ENCODE measurements at places on chromosomes 12 and 14.

GRCh38 chr12:117836999-117837736, 131.6 kb downstream of the KSR2 start:
- peak; percentile 45 for DNase-seq

- DNase-seq = no peak
These were observed 82.6 kb upstream of the HMGA2 start for GRCh38 chr12:65741656-65742017.

DNA sequence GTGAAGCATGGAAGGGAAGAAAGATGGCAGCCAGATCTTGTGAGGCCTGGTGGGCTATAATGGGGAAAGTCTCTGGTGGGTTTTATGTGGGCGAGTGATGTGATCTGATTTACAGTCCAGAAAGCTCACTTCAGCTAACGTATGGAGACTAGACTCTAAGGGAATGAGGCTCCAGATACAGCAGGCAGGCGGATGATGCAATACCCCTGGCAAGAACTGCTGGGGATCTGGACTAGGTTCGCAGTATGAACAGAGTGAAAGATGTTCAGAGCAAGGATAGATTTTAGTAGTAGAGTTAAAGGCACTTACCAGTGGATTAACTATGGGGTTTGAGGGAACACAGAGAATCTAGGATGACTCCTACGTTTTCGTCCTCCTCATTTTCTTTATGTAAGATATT, 253.1 kb downstream of the ANO2 start:
- DNase-seq = no peak

GRCh38 chr12:124227951-124228711, 66.8 kb upstream of the RFLNA start:
- DNase-seq = no peak

DNA sequence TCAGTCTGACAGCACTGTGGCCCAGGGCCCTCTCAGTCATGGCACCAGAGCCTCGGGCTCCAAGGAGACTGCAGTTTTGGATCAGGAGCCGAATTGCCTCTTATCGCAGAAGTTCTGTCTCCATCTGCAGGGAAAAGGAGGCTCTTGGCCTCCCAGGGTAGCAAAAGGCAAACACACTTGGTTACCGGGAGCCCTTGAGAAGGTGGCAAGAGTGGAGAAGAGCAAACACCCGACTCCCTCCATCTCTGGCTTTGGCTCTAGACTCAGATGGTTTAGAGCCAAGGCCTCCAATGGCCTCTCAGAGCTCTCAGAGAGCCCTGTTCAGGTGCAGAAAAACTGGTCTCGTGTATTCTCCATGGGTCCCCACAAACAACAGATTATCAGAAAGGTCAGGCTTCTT, 44.6 kb downstream of the NINJ2 start:
- DNase-seq = no peak

DNA sequence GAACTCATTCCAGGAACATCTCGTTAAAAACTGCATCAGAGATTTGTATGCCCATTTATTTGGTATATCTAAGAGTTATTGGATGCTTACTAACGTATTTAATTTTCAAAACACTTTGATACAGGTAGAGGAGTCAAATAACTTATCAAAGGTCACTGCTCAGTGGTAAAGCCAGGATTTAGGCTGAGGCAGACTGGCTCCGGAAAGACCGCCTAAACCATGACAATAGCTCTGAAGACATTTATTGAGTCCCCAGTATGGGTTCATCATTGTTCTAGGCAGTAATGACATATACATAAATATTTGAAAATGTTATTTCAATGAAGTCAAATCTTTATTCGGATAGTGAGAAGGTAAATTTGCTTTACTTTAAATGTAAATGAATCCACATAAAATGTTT, 30.3 kb downstream of the WBP11 start:
- no peak for DNase-seq

GRCh38 chr14:74905595-74906142, 17.4 kb downstream of the RPS6KL1 start:
- DNase-seq = peak; percentile 71

- DNase-seq = no peak
These were observed 219.8 kb upstream of the AMIGO2 start for GRCh38 chr12:47299586-47299985.

GRCh38 chr14:72604133-72604532, 289.8 kb downstream of the DPF3 start:
- no peak for DNase-seq

DNA sequence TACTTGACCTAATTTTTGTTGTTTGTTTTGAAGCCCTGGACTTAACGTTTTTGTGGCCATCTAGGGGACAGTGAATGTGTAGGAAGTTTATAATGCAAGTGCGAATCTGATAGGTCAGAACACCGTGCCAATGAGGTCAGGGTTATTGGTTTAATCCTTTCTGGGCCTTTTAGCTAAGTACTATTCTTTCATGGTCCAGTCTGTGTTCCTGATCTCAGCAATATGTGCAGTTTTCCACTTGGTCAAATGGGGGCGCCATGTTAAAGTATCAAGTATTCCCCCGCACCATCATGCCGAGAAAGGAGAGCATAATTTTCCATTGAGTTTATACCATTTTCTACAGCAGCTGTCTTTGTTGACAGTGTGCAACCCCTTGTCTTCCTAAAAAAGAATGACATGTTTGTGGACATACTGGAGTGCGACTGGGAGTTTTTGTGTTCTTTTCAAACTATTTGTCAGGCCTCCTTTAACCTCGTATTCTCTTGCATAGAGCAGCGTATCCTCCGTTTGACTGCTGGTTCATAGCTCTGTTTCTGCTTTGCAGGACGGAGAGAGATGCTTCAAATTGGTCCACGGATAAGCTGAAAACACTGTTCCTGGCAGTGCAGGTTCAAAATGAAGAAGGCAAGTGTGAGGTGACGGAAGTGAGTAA, 1.3 kb downstream of the AHSA1 start:
- peak; percentile 41 for DNase-seq

GRCh38 chr12:4353785-4354208, 25.7 kb downstream of the FGF23 start:
- no peak for DNase-seq

GRCh38 chr12:93911396-93911795, 234.2 kb downstream of the CRADD start:
- DNase-seq = no peak

DNA sequence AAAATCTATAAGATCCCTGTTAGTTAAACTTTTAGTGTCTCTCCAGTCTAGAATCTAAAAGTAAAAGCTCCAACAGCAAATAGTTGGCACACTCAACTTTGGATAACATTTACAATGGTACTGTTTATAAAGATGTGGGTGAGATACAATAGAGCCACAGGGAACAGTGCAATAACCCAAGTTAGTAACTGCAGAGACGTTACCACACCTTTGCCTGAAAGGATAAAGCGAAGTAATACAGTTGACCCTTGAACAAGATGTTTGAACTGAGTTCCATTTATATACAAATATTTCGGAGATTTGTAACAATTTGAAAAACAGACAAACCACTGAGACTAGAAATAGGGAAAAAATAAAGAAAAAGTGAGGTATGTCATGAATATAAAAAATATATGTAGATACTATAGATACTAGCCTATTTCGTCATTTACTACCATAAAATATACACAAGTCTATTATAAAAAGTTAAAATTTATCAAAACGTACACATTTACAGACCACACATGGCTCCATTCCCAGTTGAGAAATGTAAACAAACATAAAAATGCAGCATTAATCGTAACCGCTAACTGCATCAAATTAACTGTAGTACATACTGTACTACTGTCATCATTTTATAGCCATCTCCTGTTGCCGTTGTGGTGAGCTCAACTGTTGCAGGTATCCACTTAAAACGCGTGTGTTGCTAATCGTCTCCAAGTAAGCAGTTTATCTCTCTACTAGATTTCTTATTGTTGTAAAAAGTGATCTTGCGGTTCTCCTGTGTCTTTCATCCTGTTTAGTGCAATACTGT, 56.5 kb upstream of the HIF1A start:
- no peak for DNase-seq

GRCh38 chr14:43621282-43621681, 885.8 kb downstream of the FSCB start:
- DNase-seq = no peak

DNA sequence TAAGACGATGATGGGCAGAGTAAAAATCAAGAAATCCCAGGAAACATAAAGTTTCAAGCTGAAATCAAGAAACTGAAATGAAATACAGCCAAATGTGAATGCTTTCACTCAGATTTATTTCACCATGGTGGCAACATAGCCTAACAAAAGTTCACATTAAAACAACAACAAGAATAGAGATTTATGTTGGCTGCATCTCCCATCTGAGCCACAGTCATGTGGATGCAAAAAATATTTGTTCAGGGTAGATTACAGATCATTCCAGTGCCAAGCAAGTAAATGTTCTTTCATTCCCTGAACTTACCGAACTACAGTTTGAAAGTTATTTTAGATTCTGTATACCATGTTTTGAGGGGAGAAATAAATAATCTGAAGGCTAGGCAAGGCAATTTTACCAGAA, 159.9 kb upstream of the TMTC1 start:
- DNase-seq = no peak

- DNase-seq = no peak
These were observed 26.7 kb downstream of the VEZT start for GRCh38 chr12:95244350-95244749.

DNA sequence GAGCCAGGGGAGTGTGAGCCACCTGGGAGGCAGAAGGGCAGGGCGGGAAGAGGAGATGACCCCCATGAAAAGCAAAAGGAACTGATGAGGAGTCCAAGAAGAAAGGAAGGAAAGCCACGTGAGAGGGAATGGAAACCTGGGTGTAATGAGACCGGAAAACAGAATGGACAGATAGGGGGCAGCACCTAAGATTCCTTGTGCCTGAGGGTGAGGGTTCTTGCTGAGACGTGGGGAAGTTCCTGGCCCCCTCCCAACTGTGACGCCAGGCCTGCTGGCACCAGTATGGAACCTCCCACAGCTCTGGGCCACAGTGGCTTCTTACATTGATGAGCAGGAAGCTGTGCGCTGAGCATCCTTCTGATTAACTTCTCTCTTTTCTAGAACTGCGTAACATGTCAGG, 30.8 kb downstream of the TTC7B start:
- DNase-seq = no peak

DNA sequence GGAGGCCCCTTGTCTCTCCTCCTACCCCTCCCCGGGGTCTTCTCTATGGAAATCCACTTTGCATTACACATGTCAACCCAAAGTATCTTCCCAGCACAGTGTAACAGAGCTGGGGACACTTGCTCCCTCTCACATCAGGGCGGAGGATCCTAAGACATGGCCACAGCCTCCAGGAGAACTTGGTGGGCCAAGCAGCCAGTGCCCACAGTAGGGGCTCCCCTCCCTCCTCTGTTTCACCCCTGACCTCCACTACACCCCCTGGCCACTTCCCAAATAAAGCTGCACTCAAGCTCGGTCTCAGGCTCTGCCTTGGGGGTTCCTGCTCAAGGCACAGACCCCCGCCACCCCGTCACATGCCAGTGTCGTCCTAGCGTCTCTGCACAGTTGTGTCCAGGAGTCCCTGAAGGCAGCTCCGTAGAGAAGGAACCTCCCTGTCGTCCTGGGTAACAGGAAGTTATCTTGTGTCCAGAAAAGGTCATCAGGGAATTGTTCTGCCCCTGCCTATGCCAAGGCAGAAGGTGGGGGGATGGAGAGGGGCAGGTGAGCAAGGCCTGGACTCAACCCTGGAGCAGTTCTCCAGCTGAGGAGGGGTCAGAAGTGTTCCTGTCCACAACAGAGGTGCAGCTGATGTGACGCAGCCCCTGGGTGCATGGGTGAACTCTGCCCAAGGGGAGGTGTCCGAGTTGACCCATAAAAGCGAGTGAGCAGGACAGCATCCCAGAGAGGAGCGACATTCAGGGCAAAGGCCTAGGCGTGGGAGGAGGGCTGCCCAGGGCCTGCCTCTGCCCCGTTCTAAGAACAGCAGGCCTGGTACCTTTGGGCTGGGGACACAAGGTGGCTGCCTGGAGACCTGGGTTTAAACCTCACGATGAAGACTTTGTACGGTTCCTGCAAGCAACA, 25.5 kb downstream of the DIO3 start:
- DNase-seq = no peak

DNA sequence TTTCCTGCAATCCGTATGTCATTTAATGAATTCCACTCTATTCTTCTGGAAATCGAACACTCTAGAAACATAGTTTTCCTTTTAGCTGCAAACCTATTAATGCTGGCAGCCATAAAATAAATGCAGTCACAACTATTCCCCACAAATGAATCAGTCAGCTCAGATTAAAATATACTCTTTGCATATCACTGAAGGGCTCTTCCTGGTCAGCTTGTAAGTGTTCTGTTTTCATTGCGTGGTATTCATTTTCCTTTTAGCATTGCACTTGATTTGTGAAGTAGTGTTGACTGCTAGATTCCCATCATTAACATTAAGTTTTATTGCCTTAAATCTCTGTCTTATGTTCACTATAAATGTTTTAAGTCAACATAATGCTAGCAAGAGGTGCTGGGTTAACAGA, 685.9 kb downstream of the DIO2 start:
- DNase-seq = no peak

- DNase-seq = no peak
These were observed 6.7 kb upstream of the CD163L1 start for GRCh38 chr12:7450667-7451066.

- no peak for DNase-seq
These were observed 116.1 kb downstream of the SCARB1 start for GRCh38 chr12:124747426-124748161.

DNA sequence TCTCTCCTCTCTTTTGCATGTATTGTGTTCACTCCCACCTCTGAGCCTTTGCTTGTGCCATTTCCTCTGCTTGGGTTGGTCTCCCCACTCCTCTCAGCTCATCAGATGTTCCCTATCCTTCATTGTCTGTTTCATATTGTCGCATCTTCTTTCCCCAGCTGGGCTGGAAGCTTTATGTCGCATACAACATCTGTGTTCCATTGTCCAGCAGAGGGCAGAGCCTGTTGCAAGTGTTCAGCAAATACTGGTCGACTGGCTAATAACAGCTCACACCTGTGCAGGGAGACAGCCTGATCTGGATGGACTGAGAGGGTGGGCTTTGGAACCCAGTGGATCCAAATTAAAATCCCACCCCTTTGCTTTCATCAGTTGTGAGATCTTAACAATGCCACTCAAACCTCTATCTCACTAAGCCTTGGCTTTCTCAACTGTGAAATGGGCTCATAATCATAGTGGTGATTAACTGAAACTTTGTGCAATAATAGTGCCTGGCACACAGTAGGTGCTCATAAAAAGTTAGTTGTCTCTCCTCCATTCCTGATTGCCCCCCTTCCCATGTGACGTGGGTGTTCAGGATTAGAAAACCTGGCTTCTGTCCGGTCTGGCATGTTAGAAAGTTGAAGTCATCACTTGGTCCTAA, 75.8 kb downstream of the RIN3 start:
- no peak for DNase-seq

GRCh38 chr14:93072659-93073357, 42.9 kb downstream of the ITPK1 start:
- no peak for DNase-seq

Data from stimulated activated CD4-positive, alpha-beta T cell treated with anti-CD3 and anti-CD28 coated beads, Interleukin-1b, Interleukin-23, amount 100 ng/mL, for 24 hours (primary cell).